ENCODE measurements at places on chromosomes 2 and 18. TPM values are rescaled to one million over a fixed set of nuclear protein-coding genes. Genes with fewer than 3 reads are reported as not detected.

DNA sequence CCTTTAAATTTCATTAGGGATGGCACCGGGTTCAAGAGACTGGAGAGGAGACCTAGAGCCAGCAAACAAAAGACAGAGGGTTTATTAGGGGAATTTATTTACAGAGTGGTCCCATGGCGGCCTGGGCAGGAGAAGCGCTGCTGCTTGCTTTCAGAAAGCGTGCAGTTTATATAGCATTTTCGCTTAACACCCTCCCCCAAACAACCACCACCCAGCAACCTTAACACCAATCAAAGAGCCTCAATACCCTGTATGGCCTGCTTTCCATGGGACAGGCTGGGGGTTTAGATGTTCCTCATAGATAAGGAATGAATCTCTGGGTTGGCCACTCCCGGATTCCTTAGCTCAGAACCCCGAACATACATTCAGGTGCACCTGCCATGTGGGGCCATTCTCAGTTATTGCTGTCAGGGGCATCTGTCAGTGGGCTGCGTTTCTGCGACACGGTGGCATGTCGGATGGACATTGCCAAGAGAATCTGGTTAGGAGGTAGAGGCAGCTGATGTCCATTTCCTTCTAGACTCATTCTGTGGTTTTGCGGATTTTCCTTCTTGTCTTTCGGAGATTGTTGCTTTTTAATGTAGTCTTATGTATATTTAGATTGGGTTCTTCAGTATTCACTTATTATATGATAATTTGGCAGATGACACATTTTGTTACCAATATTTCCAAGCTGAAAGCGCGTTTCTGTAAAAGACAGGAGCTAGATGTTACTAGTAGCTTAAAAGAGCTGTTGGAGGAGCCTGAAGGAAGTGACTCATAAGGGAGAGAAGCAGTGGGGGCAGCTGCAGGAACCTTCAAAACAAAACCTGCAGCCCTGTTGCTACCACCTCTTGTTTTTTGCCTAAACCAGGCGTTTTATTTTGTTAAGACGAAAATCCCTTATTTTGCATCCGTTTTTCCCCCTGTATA is 7.2 kb downstream of the AGAP1 start:
- DNase-seq: no peak
- peaks cover 59% of the 10 kb centered on the region for H3K27me3 ChIP-seq
- H3K36me3 ChIP-seq: no peaks in the 10 kb centered on the region
- no peak overlapping the region for H3K27ac ChIP-seq

GRCh38 chr2:25339211-25339674 is 2.5 kb downstream of the DNMT3A start:
- no peak overlapping the region for H3K4me3 ChIP-seq
- H3K4me1 ChIP-seq: peaks cover 15% of the 10 kb centered on the region
- peaks cover 16% of the 10 kb centered on the region for H3K27me3 ChIP-seq
- DNase-seq: no peak

DNA sequence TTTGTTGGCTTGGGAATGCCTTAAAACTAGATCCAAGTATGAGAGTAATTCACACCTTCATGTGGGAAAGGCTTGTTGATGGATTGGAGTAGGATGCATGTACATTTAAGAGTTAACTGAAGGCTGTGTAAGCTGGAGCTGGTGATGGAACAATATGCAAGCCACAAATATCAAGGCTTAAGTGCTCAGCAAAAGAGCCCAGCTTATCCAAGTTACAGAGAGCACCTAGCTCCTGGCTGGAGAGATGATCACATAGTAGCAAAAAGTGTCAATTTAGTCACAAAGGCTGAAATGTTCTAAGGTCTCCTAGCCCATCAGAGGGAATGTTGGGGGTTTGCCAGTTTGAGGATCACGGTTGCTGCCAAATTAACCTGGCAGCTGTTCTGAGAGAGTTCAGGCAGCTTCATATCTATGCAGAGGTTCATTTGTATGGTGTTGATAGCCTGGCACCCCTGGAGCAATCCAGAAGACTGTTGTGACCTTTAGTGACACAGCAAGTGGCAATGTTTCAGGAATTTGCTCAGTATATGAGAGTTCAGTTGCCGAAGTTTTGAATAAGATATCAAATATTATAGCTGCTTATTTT is 228.2 kb downstream of the DOK6 start:
- no peak overlapping the region for H3K27ac ChIP-seq
- no peak overlapping the region for H3K4me3 ChIP-seq
- no peak for DNase-seq
- H3K36me3 ChIP-seq: no peaks in the 10 kb centered on the region

GRCh38 chr2:23734416-23734815 is 192.5 kb downstream of the ATAD2B start:
- no peaks in the 10 kb centered on the region for H3K27me3 ChIP-seq
- no peaks in the 10 kb centered on the region for H3K4me1 ChIP-seq
- H3K4me3 ChIP-seq: no peak overlapping the region
- H3K36me3 ChIP-seq: peaks cover 2% of the 10 kb centered on the region
- H3K27ac ChIP-seq: no peak overlapping the region

DNA sequence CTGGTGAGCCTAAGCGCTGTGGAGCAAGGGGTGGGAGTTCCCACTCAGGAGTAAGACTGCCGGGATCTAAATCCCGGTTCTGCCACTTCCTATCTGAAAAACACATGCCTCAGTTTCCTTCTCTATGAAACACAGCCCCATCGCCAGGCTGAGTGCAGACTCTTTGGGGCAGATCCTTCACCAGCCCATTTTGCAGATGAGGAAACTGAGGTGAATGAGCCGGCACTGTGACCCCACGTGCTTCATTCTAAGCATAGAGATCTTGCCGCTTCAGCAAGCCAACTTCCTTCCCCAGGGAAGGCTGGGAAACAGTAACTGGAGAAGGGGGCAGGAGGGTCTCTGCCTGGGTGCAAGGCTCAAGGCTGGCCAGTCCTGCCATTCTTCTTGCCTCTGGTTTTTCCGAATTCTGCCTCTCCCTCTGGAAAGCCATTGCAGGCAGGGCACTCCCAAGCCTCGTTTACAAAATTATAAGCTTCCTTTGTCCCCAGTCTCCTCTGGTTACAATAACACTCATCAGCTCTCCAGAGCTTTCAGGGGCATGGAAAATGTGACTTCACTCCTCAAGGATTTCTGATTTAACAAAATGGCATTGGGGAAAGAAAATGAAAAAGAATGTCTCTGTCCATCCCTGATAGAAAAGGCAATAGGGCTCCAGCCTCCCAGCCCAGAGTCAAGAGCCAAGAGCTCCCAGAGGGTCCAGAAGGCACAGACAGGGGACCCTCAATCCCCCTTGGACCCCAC is 249.2 kb downstream of the TNS1 start:
- peaks cover 14% of the 10 kb centered on the region for H3K4me1 ChIP-seq
- no peaks in the 10 kb centered on the region for H3K36me3 ChIP-seq
- H3K4me3 ChIP-seq: no peak overlapping the region
- no peaks in the 10 kb centered on the region for H3K27me3 ChIP-seq

DNA sequence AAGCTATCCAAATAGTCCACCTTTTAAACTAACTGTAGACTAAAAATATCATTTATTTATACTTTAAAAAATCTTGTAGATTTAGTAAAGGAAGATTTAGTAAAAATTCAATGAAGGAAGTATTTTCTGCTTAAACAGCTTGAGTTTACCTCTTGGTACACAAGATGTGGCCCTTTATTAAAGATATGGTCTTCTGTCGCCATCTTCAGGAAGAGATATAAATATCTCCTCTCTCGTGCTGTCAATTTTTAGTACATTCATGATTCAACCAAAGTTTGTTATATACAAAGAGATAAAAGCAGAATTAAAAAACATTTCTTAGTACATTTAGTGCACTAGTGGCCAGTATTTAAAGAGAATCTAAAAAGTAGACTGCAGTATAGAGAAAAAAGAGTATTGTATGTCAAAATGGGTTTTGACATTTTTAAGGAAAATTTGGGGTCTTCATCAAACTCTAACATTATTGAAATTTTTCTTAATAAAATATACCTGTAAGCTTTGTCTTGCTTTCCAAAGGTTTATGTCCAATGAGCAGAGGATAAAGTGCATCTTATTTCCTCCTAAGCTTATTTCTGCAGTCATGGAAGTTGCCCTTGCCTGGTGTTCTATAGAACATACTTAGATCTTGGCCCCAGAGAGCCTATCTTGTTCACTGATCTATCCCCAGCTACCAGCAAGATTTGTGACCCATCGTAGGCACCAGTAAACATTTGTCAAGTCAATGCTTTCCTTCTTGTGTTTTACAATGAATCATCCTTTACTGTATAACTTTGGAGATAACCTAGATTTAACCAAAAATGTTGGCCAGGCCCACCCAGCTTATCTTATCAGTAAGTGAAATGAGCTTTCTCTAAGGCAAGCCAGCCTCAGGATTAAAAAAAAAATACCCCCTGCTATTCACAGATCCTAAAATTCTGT is 18.5 kb upstream of the EML6 start:
- no peak overlapping the region for H3K27ac ChIP-seq
- DNase-seq: peak; percentile 61
- H3K36me3 ChIP-seq: no peaks in the 10 kb centered on the region

DNA sequence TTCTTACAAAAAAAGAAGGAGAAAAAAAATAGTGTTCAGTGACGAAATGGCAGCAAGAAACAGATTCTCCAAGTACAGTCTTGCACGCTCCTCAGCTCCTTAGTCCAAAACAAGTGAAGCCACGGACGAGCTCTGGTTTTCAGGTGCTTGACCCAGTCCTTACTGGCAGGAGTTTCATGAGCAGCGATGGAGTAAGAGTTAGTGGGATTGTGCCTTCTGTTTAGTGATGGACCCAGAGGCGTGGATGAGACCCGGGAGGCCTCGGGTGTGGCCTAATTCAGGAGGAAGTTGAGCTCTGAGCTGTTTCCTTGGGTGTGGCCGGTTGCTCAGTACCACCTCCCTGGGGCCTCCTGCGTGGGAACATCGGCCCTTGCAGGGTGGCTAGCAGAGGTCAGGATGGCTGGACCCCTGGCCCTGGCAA is 52.0 kb downstream of the KIF5C start:
- peak overlapping the region; percentile 0 for H3K4me3 ChIP-seq
- DNase-seq: no peak
- H3K27ac ChIP-seq: no peak overlapping the region
- H3K27me3 ChIP-seq: no peaks in the 10 kb centered on the region
- H3K4me1 ChIP-seq: no peaks in the 10 kb centered on the region
- H3K36me3 ChIP-seq: no peaks in the 10 kb centered on the region

DNA sequence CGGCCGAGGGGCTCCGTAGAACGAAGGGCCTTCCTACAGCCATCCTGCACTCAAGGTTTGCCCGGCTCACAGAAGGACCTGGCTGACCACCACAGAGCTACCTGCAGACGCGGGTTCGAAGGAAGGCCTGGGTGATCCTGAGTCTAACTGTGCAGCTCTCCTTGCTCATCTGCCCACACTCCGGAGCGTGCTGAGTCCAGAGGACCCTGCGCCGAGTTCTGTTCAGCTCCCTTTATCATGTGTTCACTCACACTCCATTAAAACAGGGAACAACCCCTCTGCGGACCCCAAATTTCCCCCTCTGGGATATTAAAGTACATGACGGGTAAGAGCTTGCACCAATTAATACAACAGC is 138.3 kb downstream of the PXDN start:
- H3K4me1 ChIP-seq: no peaks in the 10 kb centered on the region
- DNase-seq: no peak
- H3K27me3 ChIP-seq: peaks cover 16% of the 10 kb centered on the region
- no peak overlapping the region for H3K27ac ChIP-seq
- no peak overlapping the region for H3K4me3 ChIP-seq

- no peak overlapping the region for H3K4me3 ChIP-seq
- no peaks in the 10 kb centered on the region for H3K36me3 ChIP-seq
- H3K27ac ChIP-seq: no peak overlapping the region
Observed at GRCh38 chr2:85534881-85535280, 4.1 kb upstream of the MAT2A start.

GRCh38 chr2:38892819-38893218 is 3.1 kb downstream of the ARHGEF33 start:
- no peak overlapping the region for H3K4me3 ChIP-seq
- no peaks in the 10 kb centered on the region for H3K4me1 ChIP-seq
- no peak for DNase-seq
- no peaks in the 10 kb centered on the region for H3K27me3 ChIP-seq
- no peak overlapping the region for H3K27ac ChIP-seq
- H3K36me3 ChIP-seq: no peaks in the 10 kb centered on the region

DNA sequence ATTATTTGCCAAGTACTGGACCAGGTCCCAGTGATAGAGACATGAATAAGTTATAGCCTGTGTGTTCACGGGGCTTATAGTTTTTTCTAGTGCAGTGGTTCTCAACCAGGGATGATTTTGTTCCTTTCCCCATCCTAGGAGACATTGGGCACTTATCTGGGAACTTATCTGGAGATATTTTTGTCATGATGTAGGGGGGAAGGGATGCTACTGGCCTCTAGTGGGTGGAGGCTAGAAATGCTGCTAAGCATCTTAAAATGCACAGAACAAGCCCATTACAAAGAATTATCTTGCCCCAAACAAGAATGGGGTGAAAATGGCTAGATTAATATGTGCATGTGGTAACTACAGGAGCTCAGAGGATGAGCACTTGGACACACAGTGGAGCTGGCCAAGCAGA is 75.2 kb downstream of the KLHL29 start:
- DNase-seq: no peak
- H3K27ac ChIP-seq: no peak overlapping the region
- peaks cover 26% of the 10 kb centered on the region for H3K27me3 ChIP-seq
- H3K4me1 ChIP-seq: no peaks in the 10 kb centered on the region
- H3K36me3 ChIP-seq: no peaks in the 10 kb centered on the region
- no peak overlapping the region for H3K4me3 ChIP-seq

- H3K36me3 ChIP-seq: no peaks in the 10 kb centered on the region
- no peak overlapping the region for H3K27ac ChIP-seq
- H3K27me3 ChIP-seq: no peaks in the 10 kb centered on the region
- H3K4me3 ChIP-seq: no peak overlapping the region
Observed at GRCh38 chr2:178043266-178043665, 29.3 kb downstream of the PDE11A start.

GRCh38 chr18:37307181-37307580 is 258.4 kb downstream of the CELF4 start:
- no peaks in the 10 kb centered on the region for H3K27me3 ChIP-seq
- no peak overlapping the region for H3K4me3 ChIP-seq

- no peaks in the 10 kb centered on the region for H3K4me1 ChIP-seq
- no peak for DNase-seq
- no peaks in the 10 kb centered on the region for H3K27me3 ChIP-seq
- H3K27ac ChIP-seq: no peak overlapping the region
- H3K36me3 ChIP-seq: no peaks in the 10 kb centered on the region
- no peak overlapping the region for H3K4me3 ChIP-seq
Observed at GRCh38 chr2:70580352-70580751, 26.7 kb upstream of the TGFA start.

DNA sequence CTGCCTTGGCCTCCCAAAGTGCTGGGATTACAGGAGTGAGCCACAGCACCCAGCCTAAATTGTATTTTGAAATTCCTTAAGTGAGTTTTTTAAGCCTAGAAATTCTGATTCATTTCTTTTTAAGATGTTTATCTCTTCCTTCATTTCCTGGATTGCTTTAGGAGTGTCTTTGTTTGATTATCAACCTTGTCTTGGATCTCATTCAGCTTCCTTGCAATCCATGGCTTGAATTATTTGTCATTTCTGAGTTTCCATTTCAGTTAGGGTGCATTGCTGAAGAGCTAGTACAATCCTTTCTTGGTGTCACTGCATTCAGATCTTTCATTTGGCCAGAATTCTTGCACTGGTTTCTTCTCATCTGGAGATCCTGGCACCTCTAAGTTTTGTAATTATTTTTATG is 606.4 kb upstream of the ZNF804A start:
- no peaks in the 10 kb centered on the region for H3K4me1 ChIP-seq
- DNase-seq: no peak
- no peaks in the 10 kb centered on the region for H3K27me3 ChIP-seq
- no peak overlapping the region for H3K27ac ChIP-seq
- H3K4me3 ChIP-seq: no peak overlapping the region

The PAIP2B gene
- total RNA-seq: 3.0 TPM

The TRIM43 gene
- 0.66 TPM for total RNA-seq

The RUFY4 gene
- 2.6 TPM for total RNA-seq

The SNTG2 gene
- 0.33 TPM for total RNA-seq

The ANKRD62 gene
- not detected for total RNA-seq

The NDUFB3 gene
- 210 TPM for total RNA-seq

The MROH2A gene
- 0.71 TPM for total RNA-seq

The GKN2 gene
- 0.24 TPM for total RNA-seq

The MDH1B gene
- total RNA-seq: 1.2 TPM

The OSBPL6 gene
- total RNA-seq: 0.28 TPM

The EGR4 gene
- total RNA-seq: 0.05 TPM
